ENCODE measurements at places on chromosomes 13 and 19.

- DNase-seq: no peak
Observed at GRCh38 chr13:31521435-31521834, 217.9 kb upstream of the RXFP2 start.

DNA sequence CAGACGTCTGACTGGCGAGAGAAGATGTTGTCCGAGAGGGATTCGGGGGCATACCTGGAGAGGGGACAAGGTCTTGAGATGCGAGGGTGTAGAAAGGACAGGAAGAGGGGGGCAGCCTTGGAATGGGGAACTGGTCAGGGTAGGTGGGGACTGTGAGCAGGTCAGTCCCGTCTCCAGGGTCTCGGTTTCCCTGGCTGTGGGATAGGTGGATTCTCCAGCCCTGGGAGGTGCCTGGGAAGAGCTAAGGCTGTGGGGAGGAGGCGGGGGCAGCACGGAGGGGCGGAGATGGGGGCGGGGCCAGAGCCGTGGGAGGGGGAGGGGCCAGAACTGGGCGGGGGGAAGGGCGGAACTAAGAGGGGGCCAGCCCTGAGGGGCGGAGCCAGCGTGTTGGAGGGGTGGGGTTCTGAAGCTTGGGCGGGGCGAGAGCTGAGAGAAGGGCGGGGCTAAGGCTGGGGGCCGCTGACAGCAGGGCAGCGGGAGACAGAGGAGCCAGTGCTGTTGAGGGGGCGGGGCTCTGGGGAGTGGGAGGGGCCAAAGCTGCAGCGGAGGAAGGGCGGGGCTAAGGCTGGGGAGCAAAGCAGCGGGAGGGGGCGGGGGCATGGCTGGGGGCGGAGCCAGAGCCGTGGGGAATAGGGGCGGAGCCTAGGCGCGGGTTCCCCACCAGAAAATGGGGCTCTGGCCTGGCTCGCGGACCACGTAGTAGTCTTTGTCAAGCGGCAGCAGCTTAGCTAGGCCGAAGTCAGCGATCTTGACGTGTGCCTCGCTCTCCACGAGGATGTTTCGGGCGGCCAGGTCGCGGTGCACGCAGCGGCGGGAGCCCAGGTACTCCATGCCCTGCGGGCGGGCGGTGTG is 9.5 kb upstream of the INSL3 start:
- DNase-seq: peak; percentile 70

DNA sequence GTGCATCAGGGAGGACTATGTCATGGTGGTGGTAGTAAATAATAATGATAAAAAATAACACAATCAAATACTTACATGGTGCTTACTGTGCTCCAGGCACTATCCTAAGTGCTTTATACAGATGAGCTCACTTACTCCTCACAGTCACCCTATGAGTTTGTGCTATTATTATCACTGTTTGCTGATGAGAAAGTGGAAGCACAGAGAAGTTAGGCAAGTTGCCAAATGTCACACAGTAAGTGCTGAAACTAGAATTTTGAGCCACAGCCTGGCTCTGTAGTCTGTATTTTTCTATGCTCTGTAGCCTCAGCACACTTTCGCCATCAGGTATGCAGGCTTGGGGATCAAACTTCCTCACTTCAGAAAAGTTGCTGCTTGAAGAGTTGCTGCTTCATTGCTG is 46.6 kb downstream of the HTR2A start:
- DNase-seq: no peak

- no peak for DNase-seq
Observed at GRCh38 chr13:112859128-112859816, 109.7 kb upstream of the MCF2L start.

GRCh38 chr13:113170511-113170910 is 12.1 kb downstream of the PROZ start:
- no peak for DNase-seq

DNA sequence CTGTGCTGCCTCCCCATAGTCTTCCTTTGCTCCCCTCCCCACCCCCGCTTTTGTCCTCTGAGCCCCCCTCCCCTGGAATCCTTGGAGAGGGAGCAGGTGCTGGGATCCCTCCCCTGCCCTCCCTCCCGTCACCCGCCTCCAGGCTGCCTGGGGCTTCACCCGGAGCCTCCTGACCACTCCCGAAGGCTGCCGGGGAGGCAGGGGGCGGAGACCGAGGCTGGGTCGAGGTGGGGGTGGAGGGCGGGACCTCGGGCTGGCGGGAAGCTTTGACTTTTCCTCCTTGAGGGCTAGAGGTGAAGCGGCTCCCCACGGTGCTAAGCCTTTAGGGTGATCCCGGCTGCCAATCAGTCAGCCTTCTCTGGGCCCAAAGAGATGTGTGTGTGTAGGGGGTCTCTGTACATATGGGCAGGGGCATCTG is 1.5 kb downstream of the KMT5C start:
- DNase-seq: no peak

DNA sequence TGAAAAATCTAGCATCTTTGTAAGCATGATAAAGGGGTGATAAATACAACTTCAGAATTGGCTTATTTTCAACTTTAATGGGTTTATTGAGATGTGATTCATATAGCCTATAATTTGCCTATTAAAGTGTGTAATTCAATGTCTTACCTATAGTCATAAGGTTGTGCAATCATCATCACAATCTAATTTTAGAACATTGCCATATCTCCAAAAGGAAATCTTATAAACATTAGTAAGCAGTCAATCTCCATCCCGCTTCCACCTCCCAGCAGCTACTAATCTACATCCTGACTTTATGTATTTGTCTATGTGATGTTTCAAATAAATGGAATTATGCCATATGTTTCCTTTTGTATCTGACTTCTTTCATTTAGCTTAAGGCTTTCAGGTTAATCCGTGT is 145.2 kb upstream of the KLHL1 start:
- no peak for DNase-seq

GRCh38 chr13:66714795-66715194 is 515.3 kb downstream of the PCDH9 start:
- DNase-seq: no peak

GRCh38 chr13:50341526-50341925 is 326.3 kb downstream of the KCNRG start:
- DNase-seq: no peak

GRCh38 chr13:31946091-31946770 is 85.3 kb upstream of the FRY start:
- no peak for DNase-seq

DNA sequence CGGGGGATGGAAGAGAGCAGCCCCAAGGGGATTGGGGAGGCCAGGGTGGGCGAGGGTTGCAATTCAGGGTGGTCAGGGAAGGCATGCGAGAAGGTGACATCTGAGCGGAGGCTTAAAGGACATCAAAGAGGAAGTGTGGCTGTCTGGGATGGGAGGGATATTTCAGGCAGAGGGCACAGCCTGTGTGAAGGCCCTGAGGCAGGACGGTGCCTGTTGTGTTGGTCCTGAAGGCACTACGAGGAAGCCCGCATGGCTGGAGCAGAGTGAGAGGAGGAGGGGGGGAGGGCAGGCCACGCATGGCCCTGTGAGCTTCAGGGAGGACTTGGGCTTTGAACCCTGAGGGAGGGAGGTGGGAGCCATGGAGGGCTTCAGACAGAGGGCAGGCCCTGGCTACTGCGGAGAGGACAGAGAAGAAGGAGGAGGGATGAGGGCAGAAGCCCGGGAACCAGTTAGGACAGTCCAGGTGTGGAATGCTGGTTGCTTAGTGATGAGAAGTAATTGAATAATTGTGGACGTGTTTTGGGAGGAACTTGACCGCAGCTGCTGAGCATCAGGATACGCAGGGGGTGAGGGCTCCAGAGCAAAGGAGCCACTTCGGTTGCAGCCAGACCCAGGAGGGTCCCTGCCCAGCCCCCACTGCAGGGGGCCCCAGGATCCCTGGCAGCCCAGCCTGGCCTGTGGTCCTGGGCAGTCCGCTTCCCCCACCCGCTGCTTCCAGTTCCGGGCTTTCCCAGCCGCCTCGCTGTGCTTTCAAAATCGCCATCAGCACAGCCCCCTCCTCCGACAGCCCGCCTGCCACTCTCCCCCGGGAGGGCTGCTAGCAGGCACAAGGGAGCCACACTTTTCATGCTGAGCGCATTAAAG is 6.2 kb downstream of the TLE6 start:
- peak; percentile 97 for DNase-seq

- no peak for DNase-seq
Observed at GRCh38 chr13:32504263-32504662, 34.3 kb downstream of the N4BP2L2 start.

DNA sequence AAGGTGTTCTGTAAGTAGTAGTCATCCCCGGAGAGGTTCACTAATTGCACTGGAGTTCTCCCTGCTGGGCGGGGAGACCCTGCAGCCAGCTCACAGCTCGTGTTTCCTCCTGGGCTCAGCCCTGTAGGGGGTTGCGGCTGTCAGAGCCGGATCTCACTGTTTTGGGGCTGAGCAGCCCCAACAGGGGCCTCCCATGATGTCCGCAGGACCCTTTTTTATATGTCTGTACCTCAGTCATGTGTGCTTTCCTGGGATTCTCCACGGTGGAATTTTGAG is 130.2 kb upstream of the MCF2L start:
- DNase-seq: no peak

DNA sequence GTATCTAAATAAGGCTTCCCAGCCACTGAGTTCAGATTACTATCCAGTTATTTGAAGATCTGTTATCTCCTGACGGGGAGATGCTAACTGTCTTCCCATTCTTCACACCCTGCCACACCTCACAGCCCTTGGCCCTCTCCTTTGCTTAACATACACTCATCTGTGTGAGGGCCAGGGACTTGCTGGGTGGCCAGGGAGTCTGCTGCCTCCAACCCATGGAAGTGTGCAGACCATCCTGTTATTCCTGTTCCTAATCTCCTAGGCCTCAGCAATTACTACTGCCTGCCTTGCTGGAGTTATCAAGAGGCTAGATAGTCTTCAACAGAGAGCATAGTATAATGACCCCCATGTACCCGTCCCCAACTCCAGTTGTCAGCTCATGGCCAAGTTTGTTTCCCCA is 36.2 kb upstream of the GTF3A start:
- no peak for DNase-seq

GRCh38 chr13:66225072-66225471 is 1005.1 kb downstream of the PCDH9 start:
- DNase-seq: no peak

DNA sequence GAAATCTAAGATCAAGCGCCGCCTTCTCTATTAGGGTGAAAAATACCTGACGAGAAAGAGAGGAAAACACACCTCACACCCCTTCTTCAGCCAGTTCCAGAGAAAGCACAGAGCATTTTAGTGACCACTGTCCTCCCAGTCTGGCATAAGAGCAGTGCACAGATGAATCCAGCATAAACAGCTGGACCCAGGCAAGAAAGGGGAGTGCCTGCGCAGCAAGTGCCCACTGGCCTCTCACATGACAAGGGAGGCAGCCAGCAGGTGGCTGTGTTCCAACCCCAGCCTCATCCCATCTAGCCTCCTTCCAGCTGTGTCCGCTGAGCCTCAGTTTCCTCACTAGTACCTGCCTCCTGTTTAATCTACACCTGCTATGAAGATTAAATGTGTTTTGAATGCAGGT is 8.0 kb downstream of the MED26 start:
- DNase-seq: no peak

GRCh38 chr19:30161770-30162169 is 210.4 kb upstream of the ZNF536 start:
- no peak for DNase-seq

- no peak for DNase-seq
Observed at GRCh38 chr13:93714171-93714570, 487.6 kb downstream of the GPC6 start.

DNA sequence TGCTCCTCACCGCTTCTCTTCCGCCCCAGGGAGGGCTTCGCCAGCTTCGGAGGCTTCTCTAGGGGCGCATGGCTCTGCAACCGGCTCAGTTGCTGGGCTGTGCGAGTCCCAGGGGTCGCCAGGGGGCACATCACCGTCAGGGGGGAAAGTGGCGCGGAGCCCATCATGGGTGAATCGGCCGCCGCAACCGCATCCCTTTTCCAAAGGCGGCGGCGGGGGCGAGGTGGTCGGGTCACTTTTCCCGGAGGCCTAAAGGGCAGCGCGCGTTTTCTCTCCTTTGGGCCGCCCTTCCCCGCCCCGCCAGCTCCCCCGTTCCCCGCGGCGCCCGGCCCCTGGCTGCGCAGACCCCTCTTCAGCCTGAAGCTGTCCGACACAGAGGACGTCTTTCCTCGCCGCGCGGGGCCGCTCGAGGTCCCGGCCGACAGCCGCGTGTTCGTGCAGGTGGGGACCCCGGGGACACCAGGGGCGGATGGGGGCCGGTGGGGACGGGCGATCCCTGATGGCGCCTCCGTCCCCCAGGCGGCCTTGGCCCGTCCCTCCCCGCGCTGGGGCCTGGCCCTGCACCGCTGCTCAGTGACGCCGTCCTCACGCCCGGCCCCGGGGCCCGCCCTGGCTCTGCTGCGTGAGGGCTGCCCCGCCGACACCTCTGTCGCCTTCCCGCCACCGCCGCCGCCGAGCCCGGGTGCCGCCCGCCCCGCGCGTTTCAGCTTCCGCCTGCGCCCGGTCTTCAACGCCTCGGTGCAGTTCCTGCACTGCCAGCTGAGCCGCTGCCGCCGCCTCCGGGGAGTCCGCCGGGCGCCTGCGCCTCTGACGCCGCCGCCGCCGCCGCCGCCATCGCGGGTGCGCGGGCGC is 1.7 kb downstream of the TGFBR3L start:
- no peak for DNase-seq

- peak; percentile 13 for DNase-seq
Observed at GRCh38 chr13:73849292-73849691, 284.9 kb downstream of the KLF12 start.

- no peak for DNase-seq
Observed at GRCh38 chr19:33256261-33256660, 30.6 kb upstream of the SLC7A10 start.

- no peak for DNase-seq
Observed at GRCh38 chr13:111493468-111493867, 173.0 kb downstream of the TEX29 start.
